ENCODE measurements at places on chromosomes 12 and 14. TPM values are rescaled to one million over a fixed set of nuclear protein-coding genes. Genes with fewer than 3 reads are reported as not detected.

Gene SAMD15
- 10.0 TPM for total RNA-seq

Gene SLC25A47
- total RNA-seq, result not detected

Gene ERBB3
- total RNA-seq, result 3.4 TPM

Gene OASL
- not detected for total RNA-seq

Gene APPL2
- total RNA-seq, result 94.2 TPM

Gene OVCH1
- 2.5 TPM for total RNA-seq

Gene TMEM229B
- total RNA-seq, result 19.1 TPM

Gene KRT72
- not detected for total RNA-seq

Gene FAM161B
- 29.7 TPM for total RNA-seq

Gene SH2B3
- 5.0 TPM for total RNA-seq

Gene KRT75
- not detected for total RNA-seq

Gene ZFHX2
- total RNA-seq, result 5.0 TPM

Gene POTEM
- not detected for total RNA-seq

Gene GRIN2B
- total RNA-seq, result 243 TPM

Gene CKAP4
- total RNA-seq, result 19.7 TPM

Gene PLBD1
- 0.94 TPM for total RNA-seq

Gene KIF5A
- 97.0 TPM for total RNA-seq

Gene PRR4
- 13.5 TPM for total RNA-seq

Gene TC2N
- 5.6 TPM for total RNA-seq

Gene ISM2
- total RNA-seq, result not detected

Gene CIROP
- not detected for total RNA-seq

Gene CACNA2D4
- 0.31 TPM for total RNA-seq

Gene CATSPERB
- total RNA-seq, result 0.63 TPM

Gene IRAK3
- total RNA-seq, result 6.9 TPM

Gene KRT4
- total RNA-seq, result not detected

Gene NYNRIN
- 34.7 TPM for total RNA-seq

Gene KICS2
- total RNA-seq, result 6.9 TPM

Gene PRB2
- total RNA-seq, result not detected

Gene CHFR
- 73.2 TPM for total RNA-seq

Gene SELPLG
- 1.6 TPM for total RNA-seq

Gene ADAMTS20
- 0.94 TPM for total RNA-seq

Gene PRICKLE1
- total RNA-seq, result 16.3 TPM

Gene TAS2R31
- total RNA-seq, result 46.6 TPM

Gene TAS2R10
- 15.0 TPM for total RNA-seq

Gene PPP1R1A
- total RNA-seq, result 10.0 TPM

Gene ACVRL1
- total RNA-seq, result 6.6 TPM

Gene RERG
- 3.1 TPM for total RNA-seq

Gene TMCC3
- total RNA-seq, result 8.1 TPM

Gene GDF3
- total RNA-seq, result not detected

Gene EPYC
- total RNA-seq, result not detected

Gene RIPK3
- not detected for total RNA-seq

Gene FGF23
- total RNA-seq, result not detected

Gene TMED8
- total RNA-seq, result 25.7 TPM

Gene KRT3
- not detected for total RNA-seq

Gene GPR65
- total RNA-seq, result not detected

Gene MEG3
- 389 TPM for total RNA-seq

Gene CRIP2
- 104 TPM for total RNA-seq

Gene AKAP5
- 19.1 TPM for total RNA-seq

Gene KRT81
- not detected for total RNA-seq

Gene MIP
- not detected for total RNA-seq

Gene COPS7A
- total RNA-seq, result 39.4 TPM

Gene SLC6A13
- total RNA-seq, result 5.6 TPM

Gene COX8C
- total RNA-seq, result not detected

Gene MYF6
- total RNA-seq, result not detected

Gene ST8SIA1
- total RNA-seq, result 44.1 TPM

Gene RNASE1
- total RNA-seq, result 7.8 TPM

Gene CFAP54
- 13.8 TPM for total RNA-seq
